ENCODE measurements at places on chromosomes 13 and 19. TPM values are rescaled to one million over a fixed set of nuclear protein-coding genes. Genes with fewer than 3 reads are reported as not detected.

Gene TTC9B
- not detected for total RNA-seq

Gene FGF21
- not detected for total RNA-seq

Gene NTF4
- total RNA-seq: not detected

Gene ZNF575
- 1.6 TPM for total RNA-seq

Gene TSHZ3
- total RNA-seq: 0.95 TPM

Gene CCNE1
- total RNA-seq: 30.2 TPM

Gene NDUFA7
- 93.0 TPM for total RNA-seq

- no peak for DNase-seq
These were observed 14.0 kb downstream of the MYDGF start for GRCh38 chr19:4656102-4656501.

DNA sequence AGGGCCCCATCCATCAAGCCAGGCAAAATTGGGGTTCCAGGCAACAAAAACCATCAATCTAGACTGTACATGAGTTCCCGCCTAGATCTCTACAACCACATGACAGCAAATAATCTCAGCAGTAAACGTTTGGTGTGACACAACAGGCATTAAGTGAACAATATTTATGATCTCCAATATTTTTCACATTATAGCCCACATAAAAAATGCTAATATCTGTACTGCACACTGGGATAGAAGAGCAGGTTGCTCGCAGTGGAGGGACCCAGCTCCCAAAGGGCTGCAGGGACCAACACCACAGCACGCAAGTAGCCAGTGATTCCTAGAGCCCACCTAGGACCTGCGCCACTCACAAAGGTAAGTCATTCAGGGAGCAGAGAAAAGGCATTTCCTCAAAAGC, 25.9 kb downstream of the LATS2 start:
- DNase-seq: no peak

GRCh38 chr19:19443902-19444680, 38.6 kb downstream of the GATAD2A start:
- DNase-seq: no peak

DNA sequence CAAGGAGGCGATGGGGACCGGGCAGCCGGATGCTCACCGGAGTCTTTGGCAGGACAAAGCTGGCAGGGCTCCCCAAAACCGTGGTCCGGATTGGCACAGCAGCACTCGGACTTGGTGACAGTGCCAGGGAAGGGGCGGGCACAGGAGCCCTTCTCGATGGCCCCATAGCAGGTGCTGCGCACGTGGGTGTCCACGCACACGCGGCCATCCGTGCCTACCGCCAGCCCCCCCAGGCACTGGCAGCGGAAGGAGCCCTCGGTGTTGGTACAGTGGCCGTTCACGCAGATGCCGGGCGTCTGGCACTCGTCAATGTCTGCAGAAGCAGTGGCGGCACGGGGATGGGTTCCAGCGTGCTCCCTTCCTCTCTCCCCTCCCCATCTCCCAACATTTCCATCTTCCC, 17.9 kb downstream of the FBN3 start:
- DNase-seq: no peak

DNA sequence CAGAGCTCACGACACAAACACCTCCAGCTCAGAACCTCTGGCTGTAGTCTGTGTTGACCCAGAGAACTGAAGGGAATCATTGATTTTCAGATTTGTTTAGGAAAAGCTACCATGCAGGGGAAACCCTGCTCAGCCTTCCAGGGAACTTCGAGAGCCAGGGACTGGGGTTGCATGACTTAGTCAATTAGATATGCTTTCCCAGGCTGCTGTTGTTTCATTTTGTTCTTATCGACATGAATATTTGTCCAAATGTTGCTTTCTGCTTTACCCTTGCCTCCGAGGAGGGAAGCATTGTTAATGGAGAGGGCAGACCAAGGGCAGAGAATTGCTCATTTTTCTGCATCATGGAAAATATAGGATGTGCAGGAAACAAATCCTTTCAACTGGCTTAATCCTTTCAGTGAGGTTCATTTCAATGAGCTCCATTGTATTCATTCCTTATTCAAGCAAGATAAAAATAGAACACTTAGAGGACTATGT, 82.5 kb downstream of the KLF5 start:
- DNase-seq: no peak

GRCh38 chr13:99540530-99540929, 39.3 kb downstream of the TM9SF2 start:
- no peak for DNase-seq

DNA sequence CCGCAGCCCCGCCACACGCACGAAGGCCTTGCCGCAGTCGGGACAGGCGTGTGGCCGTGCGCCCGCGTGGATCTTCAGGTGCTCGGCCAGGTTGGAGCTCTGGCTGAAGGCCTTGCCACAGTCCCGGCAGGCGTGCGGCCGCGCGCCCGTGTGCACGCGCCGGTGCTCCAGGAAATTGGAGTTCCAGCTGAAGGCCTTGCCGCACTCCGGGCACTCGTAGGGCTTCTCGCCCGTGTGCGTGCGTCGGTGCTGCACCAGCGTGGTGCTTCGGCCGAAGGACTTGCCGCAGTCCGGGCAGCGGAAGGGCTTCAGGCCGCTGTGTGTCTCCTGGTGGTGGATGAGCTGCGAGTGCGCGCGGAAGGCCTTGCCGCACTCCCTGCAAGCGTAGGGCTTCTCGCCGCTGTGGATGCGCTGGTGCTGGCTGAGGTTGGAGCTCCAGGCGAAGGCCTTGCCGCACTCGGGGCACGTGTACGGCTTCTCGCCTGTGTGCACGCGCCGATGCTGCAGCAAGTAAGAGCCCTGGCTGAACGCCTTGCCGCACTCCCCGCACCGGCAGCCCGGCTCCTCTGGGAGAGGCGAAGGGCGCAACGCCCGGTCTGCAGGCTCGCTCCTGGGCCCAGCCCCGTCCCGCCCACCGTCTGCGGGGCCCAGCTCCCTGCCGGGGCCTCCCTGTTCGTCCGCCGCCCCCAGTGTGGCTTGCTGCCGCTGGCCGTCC, 3.6 kb upstream of the A1BG start:
- DNase-seq: no peak

GRCh38 chr13:94666065-94666464, 46.3 kb downstream of the SOX21 start:
- DNase-seq: no peak

- no peak for DNase-seq
These were observed 451.7 kb downstream of the EFNB2 start for GRCh38 chr13:106083620-106084350.

- DNase-seq: peak; percentile 92
These were observed at the start of gene KBTBD7 for GRCh38 chr13:41193919-41194824. TSS of gene KBTBD7 (minus strand) at chr13:41194569. CDS start at chr13:41194257, 312 bp downstream.
